ENCODE measurements at places on chromosomes 2 and 18.

- DNase-seq, result peak; percentile 83
Measured at GRCh38 chr18:31454066-31454708, 6.6 kb downstream of the DSG3 start.

GRCh38 chr2:26585100-26585499 is 56.1 kb downstream of the CIB4 start:
- DNase-seq, result no peak

GRCh38 chr2:99380376-99381010 is 43.3 kb downstream of the EIF5B start:
- DNase-seq, result no peak

DNA sequence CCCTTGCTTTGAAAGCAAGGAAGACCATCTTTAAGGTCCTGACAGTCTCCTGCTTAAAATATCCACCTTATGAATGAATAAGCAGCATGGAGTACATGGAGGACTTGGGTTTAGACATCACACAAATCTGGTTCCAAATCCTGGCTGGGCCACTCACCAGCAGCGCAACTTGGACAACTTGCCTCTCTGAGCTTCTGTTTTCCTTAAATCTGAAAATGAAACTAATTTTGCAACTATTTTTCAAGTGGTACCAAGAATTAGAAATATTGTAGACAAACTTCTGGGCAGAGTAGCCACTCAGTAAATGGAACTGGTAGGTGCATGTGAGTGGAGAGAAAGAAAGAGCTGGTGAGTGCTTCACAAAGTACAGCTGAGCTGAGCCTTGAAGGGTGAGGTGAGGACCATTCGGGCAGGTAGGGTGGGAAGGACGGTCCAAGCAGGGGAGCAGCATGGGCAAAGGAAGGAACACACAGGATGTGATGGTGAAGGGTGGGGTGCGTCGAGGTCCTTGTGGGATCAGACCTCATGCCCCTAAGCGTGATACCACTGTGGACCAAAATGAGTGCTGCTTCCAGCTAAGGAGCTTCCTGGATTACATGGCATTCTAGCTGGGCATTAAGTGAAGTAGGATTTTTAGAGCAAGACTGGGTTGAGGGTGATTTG is 14.4 kb upstream of the TET3 start:
- DNase-seq, result no peak

- no peak for DNase-seq
Measured at GRCh38 chr2:1079873-1080799, 129.5 kb downstream of the SNTG2 start.

- peak; percentile 69 for DNase-seq
Measured at GRCh38 chr2:28185891-28186290, 206.8 kb upstream of the FOSL2 start.
